ENCODE measurements at places on chromosomes 2 and 18.

- DNase-seq = no peak
These were observed 85.5 kb downstream of the COLEC12 start for GRCh38 chr18:415047-415446.

DNA sequence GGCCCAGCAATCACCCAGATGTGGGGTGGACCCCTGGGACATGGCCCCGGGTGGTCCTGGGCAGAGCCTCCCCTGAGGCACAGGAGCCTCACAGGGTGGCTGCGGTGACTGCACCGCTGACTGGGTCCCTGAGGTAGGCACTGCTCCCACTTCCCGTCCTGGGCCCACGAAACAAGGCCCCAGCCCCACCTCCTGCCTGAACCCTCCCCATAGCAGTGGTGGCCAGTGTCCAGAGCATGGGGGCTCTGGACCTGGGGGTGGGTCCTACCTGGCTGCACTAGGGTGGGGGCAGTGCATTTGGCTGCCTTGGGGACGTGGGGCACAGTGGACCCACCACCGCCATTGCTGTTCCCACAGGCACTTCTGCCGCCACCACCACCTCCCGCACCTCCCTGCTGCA lies 39.4 kb downstream of the TDRD15 start:
- DNase-seq = no peak

- no peak for DNase-seq
These were observed 81.5 kb downstream of the PTPN2 start for GRCh38 chr18:12802538-12802937.

- no peak for DNase-seq
These were observed 168.5 kb upstream of the CXCR4 start for GRCh38 chr2:136286423-136286822.

GRCh38 chr18:45666520-45666919 lies 51.2 kb downstream of the SLC14A2 start:
- no peak for DNase-seq

GRCh38 chr2:6694555-6694954 lies 171.2 kb downstream of the CMPK2 start:
- no peak for DNase-seq

DNA sequence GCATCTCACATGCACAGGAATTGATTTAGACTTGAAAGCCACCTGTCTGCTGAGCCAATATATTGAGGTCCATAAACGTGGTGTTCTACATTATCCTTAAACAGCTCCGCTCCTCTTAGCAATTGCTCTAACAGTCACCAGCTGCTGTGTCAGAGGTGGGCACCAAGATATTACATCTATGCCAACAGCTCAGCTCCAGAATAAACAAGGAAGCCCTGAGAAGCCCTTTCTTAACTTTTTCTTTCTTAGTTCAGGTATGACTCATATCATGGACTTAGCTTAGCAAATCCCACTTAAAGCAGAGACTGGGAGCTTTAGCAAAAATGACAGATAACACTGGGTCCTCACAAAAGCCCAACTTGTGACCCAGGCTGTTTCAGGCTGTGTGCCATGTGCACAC lies 436.6 kb downstream of the IRS1 start:
- DNase-seq = no peak

DNA sequence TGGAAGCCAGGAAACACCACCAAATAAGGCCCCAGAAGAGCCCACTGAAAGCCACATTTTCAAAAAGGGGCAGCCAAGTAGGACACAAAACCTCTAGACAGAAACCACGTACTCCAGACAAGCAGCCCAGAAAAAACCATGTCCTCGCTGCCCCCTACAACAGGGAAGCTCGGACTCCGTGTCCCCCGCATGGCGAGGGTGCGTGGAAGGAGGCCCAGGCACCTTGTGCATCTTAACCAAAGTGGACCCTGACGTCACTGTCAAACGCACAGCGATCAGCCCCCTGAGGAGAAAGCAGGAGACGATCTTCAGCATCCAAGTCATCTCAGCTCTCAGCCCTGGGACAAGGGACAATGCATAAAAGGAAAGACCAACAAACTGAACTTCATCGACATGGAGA lies 168.4 kb downstream of the EIPR1 start:
- no peak for DNase-seq

DNA sequence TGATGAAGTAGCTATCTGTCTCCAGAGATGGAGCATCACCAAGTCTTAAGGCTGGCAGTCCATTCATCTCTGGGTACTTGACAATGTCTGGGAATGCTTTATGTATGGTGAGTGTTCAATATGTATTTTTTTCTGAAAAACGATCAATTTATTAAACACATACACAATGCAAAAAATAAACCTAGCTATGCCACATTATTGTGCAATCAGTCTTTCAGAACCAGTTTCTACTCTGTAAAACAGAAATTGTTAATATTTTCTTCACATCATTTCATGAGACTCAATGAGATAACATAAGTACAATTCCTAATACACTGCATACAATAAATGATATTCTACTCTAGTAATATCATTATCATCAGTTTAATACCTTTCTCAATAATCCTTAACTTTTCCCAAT lies 122.5 kb downstream of the PIGN start:
- no peak for DNase-seq

DNA sequence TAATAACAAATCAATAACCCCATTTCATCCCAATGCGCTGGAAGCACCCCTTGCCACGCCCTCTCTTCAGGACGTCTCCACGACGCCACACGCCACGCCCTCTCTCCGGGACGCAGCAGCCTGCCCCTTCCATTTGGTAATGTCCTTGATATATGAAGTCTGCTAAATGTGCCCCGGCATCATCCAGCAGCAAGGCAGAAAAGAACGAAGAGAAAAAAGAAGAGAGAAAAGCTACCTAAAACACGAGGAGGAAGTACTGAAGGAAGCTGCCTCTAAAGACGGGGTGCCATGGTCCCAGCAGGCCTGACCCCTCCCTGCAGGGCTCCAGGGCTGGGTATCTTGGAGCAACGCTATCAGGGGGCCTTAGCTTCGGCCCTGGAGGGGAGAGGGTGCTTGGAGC lies 41.8 kb downstream of the CNGA3 start:
- DNase-seq = no peak

GRCh38 chr2:103161456-103162289 lies 399.8 kb downstream of the TMEM182 start:
- DNase-seq = peak; percentile 46

GRCh38 chr2:236604575-236605344 lies 35.1 kb downstream of the ACKR3 start:
- DNase-seq = no peak

GRCh38 chr2:179692610-179693009 lies 168.8 kb downstream of the ZNF385B start:
- DNase-seq = no peak

- DNase-seq = no peak
These were observed 20.6 kb downstream of the TRIB2 start for GRCh38 chr2:12737297-12737696.

DNA sequence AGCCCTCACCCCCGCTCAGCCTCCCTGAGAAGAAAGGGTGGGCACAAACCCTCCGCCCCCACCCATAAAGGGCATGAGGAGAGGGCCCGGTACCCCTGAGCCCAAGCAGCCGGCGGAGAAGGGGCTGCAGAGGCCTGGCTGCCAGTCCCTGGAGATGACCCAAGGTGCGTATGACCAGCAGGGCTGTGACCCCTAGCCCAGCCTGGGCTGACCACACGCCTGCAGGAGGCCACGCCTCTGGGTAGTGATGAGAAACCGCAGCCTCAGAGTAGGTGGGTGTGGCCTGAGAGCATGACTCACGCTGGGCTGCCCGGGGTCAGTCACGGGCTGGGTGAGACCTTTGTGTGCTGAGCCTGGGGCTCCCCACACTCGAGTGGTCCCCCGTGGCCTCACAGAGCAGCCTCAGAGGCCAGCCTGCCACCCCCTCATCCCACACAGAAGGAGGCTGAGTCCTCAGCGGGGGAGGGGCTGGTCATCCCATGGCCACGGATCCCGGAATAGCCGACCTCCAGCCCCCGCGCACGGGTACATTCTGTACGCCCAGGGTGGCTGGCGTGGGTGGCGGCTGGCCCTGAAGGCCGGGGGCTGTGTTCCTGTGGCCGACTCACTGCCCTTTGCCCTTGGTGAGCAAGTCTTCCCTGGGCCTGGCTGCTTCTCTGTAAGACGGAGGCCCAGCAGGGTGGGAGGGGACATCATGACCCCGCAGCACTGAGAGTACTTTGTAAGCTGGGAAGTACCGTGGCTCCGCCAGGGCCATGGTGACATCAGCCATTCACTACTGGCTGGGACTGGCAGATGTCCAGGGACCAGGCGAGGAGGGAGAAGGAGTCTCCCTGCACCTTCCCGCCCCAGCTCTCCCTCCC lies 110.8 kb upstream of the OTOS start:
- DNase-seq = peak; percentile 59

DNA sequence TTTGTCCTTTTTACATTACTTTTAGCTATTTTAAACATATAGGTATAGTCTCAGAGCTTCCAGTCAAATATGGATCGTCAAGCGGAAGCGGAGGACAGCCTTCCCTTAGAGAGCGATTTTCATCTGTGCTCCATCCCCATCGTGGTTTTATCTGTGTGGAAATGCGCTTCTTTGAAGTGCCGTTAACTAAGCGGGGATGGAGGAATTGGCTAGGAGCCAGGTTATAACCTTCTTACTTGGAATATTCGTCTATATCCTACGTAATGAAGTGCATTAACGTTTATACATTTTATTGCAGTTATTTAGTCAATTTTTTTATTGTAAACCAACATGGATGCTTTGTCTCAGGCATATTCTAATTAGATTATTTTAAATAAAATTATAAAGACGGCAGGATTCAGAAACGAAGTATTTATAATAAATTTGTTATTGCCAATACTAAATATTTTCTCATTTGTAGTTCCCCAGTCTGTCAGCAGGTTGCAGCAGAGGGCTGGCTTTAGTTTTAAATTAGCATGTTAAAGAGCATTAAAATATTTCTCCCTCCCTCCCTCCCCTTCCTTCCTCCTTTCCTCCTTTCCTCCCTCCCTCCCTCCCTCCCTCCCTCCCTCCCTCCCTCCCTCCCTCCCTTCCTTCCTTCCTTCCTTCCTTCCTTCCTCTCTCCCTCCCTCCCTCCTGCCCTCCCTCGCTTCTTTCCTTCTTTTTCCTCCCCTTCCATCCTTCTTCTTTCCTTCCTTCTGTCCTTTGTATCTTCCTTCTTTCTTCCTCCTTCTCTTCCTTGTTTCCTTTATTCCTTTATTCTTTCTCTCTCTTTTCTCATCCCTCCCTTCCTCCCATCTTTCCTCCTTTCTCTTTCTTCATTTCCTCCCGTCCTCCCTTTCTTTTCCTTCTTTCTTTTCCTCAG lies 80.6 kb upstream of the DOCK10 start:
- DNase-seq = peak; percentile 44

GRCh38 chr2:102780467-102780866 lies 18.6 kb downstream of the TMEM182 start:
- DNase-seq = no peak

- DNase-seq = peak; percentile 36
These were observed 1.6 kb downstream of the LONRF2 start for GRCh38 chr2:100320547-100321178.

DNA sequence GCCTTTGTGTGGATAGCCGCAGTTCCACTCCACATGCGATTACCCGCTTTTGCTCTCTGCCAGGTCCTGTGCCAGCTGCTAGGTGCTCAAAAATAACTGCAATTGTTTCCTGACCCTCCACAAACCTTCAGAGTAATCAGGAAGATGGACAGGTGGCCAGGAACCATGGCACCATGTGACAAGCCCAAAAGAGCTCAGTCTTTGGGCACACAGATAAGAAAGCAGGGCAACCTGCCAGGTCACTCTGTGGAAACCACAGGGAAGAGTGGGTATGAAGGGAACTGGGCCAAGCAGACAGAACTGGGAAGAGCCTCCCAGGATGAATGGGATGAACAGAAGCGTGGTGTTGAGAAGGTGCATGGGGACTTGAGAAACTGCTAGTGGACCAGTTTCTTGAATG lies 79.4 kb upstream of the AGAP1 start:
- DNase-seq = peak; percentile 27

GRCh38 chr2:105125428-105125827 lies 87.6 kb downstream of the MRPS9 start:
- DNase-seq = peak; percentile 4

DNA sequence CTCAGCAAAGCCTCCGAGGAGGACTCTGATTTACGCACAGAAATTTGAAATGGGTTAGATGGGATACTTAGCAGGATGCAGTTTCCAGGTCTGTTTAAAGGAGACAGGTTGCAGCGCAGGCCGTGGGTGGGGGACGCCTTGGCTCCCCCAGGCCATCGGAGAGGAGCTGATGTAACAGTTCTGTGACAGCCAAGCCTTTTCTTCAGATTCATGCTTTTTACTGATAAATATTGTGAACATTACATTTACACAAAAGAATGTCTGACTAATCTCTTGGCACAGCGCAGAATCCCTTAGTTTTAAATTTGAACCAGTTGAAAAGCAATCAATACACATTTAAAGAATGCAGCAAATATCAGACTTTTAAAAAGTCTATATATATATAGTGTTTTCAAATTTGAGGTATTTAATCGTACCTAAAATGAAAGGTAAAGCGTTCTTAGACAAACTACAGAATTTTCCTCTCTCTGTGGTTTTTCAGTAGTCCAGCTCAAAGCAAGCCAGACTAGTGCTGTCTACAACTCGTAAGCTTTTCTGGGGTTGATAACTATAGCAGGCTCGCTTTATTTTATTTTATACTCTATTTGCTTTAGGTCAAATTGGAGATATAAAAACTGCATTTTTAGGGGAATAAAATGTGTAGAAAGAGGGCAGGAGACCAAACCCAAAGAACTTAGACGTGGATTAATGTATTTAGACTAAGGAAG lies 221.9 kb downstream of the PIEZO2 start:
- DNase-seq = no peak

- no peak for DNase-seq
These were observed 142.0 kb downstream of the TSN start for GRCh38 chr2:121897335-121897970.

GRCh38 chr2:61460163-61460562 lies 10.7 kb downstream of the USP34 start:
- DNase-seq = no peak

DNA sequence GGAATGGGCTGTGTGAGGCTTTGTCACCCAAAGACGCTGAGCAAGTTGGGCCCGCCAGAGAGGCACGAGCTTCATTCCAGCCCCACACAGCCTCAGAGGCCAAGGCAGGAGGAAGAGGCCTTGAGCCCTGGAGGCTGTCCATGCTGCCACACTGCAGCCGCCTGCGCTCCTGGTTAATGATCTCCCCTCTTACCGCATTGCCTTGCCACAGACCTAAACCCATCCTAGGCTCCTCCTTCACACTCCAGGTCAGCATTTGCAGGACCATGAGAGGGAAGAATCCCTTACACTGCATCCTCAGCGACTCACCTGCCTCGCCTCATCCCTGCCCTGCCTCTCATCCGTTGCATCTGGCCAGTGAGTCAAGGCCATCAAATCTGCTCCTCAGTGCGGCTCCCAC lies 24.6 kb downstream of the KIF3C start:
- no peak for DNase-seq

- DNase-seq = peak; percentile 9
These were observed 229.5 kb upstream of the ZC3H15 start for GRCh38 chr2:186256540-186256939.

All from SHP77 (cell line).